ENCODE measurements at places on chromosomes 11 and 22.

GRCh38 chr11:128158860-128159259 lies 428.5 kb downstream of the ETS1 start:
- DNase-seq: no peak

DNA sequence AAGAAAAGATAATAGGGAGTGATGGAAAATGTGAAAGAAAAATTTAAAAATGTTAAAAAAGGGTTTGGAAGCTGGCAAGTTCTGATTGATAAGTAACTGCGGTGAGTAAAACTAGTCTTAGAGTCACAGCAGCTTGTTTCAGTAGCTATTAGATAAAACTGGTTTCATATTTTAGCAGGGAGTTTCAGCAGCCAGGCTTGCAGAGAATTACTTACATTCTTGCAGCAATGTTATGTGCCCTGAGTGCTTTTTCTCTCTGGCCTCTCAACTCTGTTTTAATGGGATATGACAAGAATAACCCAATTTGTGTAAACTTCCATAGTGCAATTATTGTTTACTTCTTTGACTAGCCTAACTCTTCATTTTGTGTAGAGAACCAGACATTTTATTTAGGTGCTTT lies 33.6 kb downstream of the PPME1 start:
- DNase-seq: no peak

DNA sequence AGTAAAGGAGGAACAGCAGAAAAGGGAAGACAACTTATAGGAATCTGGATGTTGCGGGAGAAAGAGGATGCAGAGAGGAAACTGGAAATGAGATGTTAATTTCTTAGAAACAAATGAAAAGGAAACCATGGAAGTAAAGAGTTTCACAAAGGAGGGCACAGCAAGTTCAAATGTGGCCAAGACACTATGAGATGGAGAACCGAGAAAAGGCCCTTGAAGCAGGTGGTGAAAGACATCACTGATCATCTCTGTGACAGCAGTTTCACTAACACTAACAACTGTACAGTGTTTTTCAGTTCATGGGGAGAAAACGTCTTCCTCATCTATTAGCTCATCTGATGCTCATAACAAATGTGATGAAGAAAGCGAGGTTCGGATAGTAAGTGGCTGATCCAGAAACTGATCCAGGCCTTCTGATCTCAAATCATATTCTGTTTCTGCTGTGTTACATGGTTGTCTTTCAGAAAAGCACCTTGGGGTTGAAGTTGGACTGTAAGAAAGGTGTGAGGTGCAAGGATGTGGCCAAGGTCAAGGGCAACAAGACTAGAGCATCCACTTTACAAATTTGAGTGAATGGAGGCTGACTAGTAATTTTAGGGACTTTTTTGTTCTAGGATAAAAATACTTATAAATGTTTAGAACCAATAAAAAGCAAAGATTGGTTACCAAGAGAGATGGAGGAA lies 492.1 kb upstream of the CADM1 start:
- DNase-seq: no peak

DNA sequence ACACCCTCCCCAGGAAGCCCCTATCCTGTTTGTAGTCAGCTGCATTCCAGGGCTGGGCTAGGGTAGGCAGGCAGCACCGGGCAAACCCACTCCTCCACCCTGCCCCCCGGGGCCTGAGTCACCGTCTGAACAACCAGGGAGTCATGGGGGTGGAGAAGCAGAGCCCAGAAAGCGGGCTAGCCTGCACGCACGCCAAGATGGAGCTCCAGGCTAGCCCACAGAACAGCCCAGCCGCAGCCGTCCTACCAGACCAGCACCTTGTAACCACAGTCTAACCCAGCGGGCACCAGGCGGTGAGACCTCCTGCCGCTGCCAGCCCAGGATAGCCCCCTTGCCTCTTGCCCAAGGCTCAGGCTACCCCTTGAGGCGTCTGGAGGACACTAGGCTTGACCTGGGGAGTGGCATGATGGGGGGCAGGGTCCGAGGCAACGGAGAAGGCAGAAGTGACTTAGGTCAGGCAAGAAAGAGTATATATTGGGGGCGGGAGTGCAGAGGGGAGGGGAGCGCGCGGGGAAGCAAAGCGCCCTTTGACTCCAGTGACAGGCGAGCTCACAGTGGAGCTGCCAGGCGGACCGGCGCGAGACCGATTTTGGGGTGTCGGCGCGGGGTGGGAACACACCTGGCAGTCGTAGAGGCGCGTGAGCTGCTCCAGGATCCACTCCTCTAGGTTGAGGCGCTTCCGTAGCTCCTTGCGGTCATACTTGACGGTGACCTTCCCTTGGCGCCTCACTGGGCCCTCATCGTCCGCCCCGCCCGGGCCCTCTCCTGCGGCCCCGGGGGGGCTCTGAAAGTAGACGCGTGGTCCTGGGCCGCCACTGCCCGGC lies 734 bp downstream of the PPP1R14B start:
- peak; percentile 32 for DNase-seq

DNA sequence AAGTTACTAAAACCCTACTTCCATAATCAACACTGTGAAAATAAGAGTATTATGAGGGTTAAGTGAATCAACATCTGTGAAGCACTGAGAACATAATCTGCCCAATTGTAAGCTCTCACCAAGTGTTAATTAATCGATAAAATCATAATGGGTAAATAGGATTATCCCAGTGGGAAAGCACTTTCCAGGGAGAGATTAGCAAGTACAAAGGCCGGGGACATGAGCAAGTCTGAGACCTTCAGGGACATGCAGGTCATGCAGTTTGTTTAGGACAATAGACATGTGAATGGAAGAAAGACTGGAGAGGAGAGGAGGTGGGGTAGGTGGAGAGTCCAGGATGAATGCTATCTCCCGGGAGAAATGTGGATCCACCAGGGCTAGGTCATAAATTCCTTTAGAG lies 57.8 kb upstream of the FIBIN start:
- DNase-seq: no peak

- DNase-seq: no peak
Measured at GRCh38 chr11:24861440-24861839, 364.6 kb downstream of the LUZP2 start.

- DNase-seq: no peak
Measured at GRCh38 chr22:48485149-48486133, 1342.2 kb downstream of the BRD1 start.

GRCh38 chr22:21044931-21045584 lies 688 bp upstream of the LRRC74B start:
- peak; percentile 17 for DNase-seq

DNA sequence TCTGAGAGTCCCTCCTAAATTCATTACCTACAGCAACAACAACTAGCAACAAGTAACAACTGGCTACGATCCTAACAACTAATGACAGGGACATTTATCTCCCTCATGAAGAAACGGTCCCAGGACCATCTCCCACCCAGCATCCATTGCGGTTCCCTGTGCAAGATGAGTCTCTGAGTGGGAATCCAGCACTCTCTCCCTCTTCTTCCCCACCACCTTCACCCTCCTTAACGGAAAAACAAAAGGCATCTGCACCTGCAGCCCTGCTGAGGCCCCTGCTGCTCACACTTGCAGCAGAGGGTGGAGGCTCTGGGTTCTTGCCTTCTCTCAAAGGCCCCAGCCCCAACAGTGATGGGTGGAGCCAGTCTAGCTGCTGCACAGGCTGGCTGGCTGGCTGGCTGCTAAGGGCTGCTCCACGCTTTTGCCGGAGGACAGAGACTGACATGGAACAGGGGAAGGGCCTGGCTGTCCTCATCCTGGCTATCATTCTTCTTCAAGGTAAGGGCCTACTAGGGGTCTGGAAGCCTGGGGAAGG lies at the start of gene CD3G:
Gene CD3G, plus strand, starts transcription at position 364 of the 535 bp plus-strand sequence. Its CDS starts 80 bp downstream, at position 444.
- no peak for DNase-seq

- no peak for DNase-seq
Measured at GRCh38 chr22:49023161-49023878, 804.4 kb downstream of the BRD1 start.

- DNase-seq: no peak
Measured at GRCh38 chr11:128824191-128825049, 42.7 kb downstream of the KCNJ1 start.

DNA sequence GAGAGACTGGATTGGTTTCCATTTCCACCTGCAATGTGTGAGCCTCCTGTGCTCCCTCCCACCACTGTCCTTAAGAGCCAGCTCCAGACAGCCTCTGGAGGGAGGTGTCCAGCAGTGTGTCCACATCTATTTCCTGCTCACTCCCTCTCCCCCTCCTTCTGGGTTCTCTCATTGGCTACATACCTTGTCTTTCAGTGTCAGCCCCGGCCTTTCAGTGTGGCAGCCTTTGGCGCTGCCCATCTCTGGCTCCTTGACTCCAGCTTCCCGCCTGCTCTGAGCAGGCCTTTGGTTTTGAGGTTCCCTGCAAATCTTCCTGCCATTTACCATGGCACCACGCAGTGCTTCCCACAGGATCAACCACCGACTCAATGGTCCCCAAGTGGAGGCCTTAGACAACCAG lies 19.0 kb upstream of the PTPRJ start:
- no peak for DNase-seq

DNA sequence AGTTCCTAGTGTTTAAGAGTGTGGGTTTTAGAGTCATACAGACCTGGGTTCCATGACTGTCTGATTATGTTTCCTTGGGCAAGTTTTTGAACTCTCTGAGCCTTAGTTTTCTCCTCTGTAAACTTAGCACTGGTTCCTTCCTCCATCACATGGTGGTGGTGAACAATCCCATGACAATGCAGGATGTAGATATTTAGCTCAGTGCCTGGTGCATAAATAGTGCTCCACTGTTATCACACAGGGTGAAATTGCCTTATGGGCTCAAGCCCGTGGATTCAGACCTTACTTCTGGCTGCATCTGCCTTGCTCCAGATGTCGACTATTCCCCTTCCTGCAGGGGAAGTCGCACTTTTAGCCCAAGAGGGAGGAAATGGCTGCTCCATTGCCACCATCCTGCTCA lies 62.7 kb downstream of the LDLRAD3 start:
- DNase-seq: no peak

GRCh38 chr11:115460512-115460911 lies 43.7 kb downstream of the CADM1 start:
- DNase-seq: no peak

DNA sequence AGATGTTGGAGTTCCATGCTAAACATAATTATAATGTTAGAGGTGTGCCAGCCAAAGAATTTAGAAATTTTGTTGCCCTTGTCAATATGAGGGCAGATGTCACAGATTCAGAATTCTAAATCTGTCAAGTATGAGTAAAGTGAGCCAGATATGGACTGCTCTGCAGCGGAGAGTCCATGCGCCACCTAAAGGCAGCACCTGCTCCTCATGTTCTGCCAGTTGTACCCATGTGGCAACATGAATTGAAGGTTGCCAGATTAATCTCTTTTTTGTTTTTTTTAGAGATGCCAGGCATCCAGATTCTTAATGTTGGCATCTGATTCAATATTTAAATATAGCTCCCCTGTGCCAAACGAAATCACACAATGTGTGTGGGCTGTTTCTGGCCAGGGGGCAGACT lies 678.6 kb upstream of the ANO5 start:
- no peak for DNase-seq

DNA sequence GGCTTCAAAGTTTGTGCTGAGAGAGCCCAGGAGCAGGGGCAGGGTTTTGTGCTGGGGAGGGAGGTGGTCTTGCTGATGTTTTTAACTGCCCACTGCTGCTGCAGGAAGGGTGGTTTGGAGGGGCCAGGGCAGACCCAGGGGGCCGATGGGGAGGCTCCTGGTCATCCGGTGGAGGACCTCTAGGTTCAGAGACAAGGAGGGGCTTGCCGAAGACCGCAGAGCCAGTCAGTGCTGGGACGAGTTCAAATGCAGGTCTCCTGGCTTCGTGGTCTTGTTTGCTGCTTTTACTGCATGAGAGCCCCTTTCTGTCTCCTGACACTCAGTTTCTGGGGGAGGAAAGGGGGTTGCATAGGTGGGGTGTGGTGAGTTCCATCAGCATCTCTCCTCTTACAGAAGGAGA lies 26.0 kb downstream of the CACNA1I start:
- no peak for DNase-seq

DNA sequence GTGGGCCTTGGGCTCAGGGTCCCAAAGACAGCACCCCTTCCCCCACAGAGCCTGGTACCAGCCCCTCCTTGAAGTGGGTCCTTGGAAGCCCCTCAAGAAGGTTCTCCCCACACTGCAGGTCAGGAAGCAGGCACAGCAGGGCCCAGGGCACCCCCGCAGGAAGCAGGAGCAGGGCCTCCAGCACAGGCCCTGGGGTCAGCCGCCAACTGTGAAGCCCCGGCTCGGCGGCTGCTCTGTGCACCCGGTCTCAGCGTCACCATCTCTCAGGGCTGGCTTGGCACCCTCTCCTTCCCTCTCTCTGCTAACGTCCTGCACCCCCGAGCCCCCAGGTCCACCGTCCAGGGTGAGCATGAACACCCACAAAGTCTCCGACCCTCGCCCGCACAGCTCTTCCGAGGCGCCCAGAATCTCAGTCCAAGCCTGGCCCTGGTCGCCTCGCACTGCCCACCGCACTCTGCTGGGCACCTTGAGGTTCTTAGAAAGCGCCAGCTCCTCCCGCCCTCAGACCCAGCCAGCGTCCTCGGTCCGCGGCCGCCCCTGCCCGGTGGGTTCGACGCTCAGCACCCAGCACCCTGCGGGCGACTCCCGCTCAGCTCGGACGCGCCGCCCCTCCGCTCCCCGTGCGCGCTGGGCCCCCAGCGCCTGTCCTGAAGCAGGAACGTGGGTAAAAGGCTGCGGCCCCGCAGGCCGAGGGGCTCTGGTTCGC lies 1.4 kb upstream of the SIGIRR start:
- DNase-seq: no peak

GRCh38 chr11:13760115-13760514 lies 91.6 kb downstream of the FAR1 start:
- DNase-seq: no peak

- no peak for DNase-seq
Measured at GRCh38 chr22:25113316-25113721, 86.3 kb upstream of the CRYBB3 start.

GRCh38 chr11:66293777-66294625 lies 2.3 kb downstream of the TMEM151A start:
- no peak for DNase-seq

- DNase-seq: no peak
Measured at GRCh38 chr11:88398372-88398771, 60.8 kb upstream of the CTSC start.

DNA sequence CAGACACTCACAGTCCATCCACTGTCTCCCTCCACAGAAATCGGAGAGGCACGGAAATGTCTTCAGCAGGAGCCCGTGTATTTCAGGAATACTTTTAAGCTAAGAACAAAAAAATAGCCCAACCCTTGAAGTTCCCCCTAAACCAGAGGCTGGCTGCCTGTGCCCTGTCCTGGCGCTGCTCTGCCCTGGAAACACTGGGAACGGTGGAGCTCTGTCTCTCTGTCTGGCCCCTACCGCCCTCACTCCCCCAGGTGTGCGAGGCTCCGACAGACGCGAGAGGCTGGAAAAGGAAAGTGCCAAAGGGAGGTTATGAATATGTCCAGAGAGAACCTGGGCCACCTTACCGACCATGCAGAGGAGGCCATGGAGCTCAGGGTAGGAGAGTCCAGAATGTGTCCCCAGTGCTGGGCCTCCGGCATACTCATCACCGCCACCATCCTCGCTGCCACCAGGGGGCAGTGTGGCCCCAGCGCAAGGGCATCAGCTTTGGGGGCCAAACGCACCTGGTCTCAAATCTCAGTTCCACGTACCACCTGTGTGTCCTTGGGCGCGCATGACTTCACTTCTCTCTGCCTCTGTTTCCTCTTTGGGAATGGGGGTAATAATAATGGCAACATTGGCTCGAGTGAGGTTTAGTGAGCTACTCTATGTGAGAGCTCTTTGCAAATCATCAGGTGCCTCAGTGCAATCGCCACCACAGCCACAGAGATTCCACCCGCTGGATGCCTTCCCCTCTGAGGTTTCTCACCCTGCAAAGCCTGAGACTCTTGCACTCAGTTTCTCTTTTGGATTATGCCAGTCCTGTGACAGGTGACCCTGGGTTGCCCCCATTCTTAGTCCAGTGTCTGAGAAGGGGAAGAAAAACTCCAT lies 10.4 kb upstream of the SLCO2B1 start:
- no peak for DNase-seq

- no peak for DNase-seq
Measured at GRCh38 chr22:43005106-43005505, 9.8 kb downstream of the PACSIN2 start.

- no peak for DNase-seq
Measured at GRCh38 chr22:29550005-29550404, 3.6 kb downstream of the THOC5 start.

Measured in hypothalamus (tissue), 51 donors.